AG08395 (cell line): ENCODE measurements at places on chromosomes 5 and 9.

DNA sequence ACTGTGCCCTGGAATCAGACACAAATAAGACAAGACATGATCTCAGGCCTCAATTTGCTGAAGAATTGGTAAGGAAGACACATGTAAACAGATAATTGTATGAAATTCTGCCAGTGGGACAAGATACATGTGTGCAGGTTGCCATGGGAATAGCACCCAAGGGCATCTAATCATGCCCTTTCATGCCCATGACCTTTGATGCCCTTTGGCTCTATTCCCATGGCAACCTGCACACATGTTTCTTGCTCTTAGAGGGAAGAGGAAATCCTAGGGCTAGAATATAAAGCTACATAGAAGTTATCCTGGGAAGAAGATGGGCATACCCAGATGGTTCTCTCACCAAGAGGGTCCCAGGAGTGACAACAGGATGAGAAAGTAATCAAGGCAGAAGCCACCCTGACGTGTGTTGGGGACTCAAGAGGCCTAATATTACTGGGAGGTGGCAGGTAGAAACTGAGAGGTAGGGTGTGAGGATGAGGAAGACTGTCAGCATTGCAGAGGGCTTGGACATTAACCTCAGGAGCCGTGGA lies 34.4 kb downstream of the P4HA2 start:
- no peak for DNase-seq

GRCh38 chr9:18989865-18990264 lies 43.1 kb downstream of the SAXO1 start:
- no peak for DNase-seq

DNA sequence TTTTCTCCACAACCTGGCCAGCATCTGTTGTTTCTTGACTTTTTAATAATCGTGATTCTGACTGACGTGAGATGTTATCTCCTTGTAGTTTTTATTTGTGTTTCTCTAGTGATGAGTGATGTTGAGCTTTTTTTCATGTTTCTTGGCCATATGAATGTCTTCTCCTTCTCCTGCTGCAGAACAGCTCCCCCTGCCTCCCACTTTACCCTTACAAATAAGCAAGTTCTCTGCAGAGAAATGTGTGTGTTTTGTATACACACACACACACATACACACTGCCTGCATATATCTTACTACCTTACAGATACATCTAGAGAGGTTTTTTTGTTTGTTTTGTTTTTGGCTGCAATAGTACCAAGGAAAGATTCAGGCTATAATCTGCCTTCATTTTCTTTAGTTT lies 88.7 kb upstream of the PHF24 start:
- no peak for DNase-seq

- DNase-seq: no peak
Measured at GRCh38 chr9:123115146-123115913, 81.9 kb downstream of the GPR21 start.

DNA sequence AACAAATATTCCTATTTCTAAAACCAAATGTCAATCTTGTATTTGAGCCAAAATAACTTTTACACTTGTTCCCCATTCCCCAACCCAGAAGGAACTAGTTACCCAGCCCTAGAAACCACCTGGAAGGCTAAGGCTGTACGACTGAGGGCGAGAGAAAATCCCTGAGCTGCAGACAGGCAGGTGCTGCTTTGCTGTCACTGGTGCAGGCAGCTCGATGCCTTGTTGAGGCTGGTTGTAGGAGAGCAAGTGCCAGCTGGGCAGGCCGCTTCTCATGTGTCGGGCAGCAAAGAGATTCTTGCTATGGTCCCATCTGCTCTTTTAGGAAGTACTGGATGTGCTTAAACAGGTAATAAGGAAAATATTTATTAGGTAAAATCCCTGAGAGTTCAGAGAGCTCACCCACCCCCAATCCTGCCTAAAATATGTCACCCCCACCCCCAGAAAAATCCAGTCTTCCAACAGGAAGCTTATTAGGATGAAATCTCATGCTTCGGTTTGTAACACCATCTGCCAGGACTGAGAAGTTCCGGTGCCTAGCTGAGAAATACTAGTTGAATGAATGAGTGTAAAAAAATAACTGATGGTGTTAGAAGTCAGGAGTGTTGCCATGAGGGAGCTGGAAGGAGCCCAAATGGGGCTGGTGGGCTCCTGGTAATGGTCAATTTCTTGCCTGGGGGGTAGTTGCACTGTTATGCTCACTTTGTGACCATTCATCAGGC lies 91.1 kb upstream of the DMRT1 start:
- no peak for DNase-seq

DNA sequence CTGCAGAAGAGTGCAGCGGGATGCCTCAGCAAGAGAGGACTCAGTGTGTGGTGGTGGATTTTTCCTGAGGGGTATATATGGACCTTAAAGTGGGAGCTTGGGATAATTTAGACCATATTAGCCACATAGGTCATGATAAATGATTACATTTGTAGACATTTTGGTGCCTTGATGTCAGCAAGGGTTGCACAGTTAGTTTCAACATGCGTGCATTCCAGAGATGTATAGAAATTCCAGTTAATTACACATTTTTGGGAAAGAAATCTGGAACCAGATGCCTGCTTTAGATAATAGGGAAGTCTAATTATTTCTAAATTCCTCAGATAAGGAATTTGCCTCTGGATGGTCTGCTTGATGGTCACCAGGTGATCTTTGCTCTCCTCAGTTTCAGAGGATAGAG lies 440.6 kb upstream of the PAPPA start:
- no peak for DNase-seq

DNA sequence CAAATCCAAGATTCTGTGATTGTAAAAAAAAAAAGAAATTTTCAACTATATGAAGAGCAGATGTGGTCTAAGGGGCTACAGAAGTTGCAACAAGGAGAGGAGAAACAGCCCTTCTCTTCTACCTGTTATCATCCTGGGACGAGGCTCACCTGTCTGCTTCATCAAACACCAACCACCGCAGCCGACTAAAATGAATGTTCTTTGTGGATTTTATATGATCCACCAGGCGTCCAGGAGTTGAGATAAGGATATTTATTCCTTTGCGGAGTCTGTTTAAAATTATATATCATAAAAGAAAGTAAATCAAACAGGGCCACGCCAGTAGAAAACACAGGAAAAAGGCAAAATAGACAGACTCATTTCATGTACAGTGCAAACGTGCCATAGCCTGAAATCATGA lies 21.5 kb downstream of the DDX31 start:
- no peak for DNase-seq
